ENCODE measurements at places on chromosomes 4 and X.

GRCh38 chrX:142576615-142577014, 371.5 kb upstream of the MAGEC2 start:
- DNase-seq = no peak

DNA sequence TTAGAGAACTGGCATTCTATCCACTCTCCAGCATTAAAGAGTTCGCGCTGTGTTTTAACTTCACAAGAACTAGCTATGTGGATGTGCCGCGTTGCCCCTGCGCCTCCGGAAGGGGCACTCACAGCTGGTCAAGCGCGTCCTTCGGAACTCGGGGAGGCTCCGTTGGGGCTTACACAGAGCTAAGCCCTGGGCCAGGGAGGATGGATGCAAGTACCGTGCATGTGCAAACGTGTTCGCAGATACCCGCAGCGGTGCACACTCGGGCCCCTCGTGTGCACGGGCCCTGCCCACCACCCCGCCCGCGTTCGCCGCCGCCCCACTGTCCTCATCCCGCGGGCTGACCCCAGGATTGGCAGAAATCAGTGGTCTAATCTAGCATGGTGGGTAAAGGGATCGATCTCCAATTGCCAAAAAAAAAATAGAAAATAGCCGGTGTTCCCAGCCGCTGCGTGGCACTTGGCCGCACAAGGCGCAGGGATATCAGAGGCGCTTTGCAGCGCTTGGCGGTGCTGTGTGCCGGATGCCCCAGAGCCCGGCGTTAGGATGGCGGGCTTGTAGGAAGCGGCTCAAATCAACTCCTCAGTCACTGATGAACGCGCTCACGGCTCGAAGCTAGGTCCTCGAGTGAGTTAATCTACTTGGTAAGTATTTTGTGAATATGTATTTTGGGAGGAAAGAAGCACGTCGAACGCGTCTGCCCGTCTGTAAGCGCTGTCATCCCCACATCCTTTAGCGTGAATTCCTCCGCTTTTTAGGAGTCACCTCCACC, 989 bp upstream of the PCDH10 start:
- no peak for DNase-seq

- DNase-seq = no peak
Measured at GRCh38 chr4:7506572-7506971, 71.8 kb upstream of the PSAPL1 start.

DNA sequence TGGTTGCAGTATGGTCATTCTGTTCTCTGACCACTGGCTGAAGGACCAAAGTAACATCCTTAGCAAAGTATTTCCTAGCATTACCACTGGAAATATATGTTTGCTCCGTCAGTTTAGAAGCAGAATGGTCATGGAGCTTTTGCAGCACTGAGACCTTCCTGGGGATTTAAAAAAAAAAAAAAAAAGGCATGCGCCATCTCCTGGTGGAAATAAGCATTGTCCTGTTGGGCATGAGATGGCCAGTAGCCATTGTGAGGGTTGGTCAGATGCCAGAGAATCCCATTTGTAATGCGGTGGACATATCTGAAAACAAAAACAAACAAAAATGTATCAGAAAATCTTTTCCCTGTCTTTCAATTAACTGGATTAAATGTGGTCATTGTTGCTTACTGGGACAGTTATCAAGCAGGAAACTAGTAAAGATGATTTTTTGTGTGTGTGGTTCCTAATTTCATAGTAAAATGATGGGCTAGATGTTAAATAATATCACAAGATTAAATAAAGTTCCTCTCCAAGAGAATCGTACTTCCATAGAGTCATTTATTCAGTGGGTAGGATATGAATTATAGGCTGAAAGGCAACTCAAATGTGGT, 139.6 kb downstream of the SOWAHB start:
- DNase-seq = peak; percentile 12

DNA sequence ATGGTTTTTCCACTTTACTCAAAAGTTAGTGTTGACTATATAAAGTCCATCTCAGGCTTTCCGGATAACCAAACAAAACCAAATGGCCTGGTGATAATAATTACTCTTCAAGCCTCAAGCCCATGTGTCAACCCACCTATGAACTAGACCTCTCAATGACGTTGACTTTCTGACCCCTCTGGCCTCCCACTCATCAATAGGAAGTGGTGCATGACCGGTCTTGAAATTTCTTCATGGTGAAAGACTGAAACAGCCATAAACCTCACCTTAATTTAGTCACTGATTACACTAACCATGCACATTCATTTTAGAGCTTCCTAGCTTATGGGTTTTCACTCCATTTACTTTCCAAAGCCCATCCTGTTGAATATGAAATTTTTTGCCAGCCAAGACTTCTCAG, 276.0 kb downstream of the KLHL13 start:
- no peak for DNase-seq

- DNase-seq = no peak
Measured at GRCh38 chr4:22802876-22803275, 110.1 kb downstream of the GBA3 start.

DNA sequence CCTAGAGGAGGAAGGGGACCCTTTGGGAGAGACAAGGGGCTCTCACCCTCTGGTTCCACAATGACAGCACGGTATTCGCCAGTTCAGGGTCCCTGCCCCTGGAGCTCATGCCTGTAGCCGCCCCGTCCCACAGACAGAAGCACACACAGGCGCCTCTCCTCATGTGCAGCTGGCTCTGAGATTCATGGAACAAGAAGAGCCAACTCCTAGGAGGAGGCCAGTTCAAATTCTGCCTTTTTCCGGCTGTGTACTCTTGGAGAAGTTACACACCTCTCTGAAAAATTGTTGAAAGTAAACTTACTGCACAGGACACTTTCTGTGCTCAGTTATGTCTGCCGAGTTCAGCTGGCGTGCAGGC, 15.3 kb downstream of the BLOC1S4 start:
- no peak for DNase-seq

DNA sequence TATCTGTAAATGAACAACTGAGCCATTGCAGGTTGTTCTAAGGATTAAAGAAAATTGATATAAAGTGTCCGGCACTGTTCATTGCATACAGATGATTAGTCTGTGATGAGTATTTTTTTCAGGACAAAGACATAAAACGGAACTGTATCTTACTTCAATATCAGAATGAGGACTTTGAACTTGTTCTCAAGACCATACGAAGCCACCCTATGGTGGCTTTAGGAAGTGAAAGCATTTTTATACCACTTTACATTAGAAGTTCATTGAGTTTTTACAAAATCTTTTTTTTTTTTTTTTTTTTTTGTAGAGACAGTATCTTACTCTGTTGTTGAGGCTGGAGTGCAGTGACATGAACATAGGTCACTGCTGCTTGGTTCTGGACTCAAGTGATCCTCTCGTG, 45.2 kb upstream of the TRIM2 start:
- DNase-seq = no peak

GRCh38 chr4:147761218-147761883, 29.5 kb downstream of the ARHGAP10 start:
- DNase-seq = no peak

- no peak for DNase-seq
Measured at GRCh38 chrX:41240509-41240908, 93.5 kb upstream of the DDX3X start.

GRCh38 chr4:98609934-98610333, 48.5 kb downstream of the TSPAN5 start:
- no peak for DNase-seq

DNA sequence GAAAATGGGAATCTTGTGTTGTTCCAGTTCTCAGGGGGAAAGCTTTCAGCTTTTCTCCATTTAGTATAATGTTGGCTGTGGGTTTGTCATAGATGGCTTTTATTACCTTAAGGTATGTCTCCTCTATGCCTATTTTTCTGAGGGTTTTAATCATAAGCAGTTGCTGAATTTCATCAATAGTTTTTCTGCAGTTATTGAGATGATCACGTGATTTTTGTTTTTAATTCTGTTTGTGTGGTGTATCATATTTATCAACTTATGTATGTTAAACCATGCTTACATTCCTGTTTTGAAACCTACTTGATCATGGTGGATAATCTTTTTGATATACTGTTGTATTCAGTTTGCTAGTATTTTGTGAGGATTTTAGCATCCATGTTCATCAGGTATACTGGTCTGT, 66.8 kb upstream of the CENPE start:
- DNase-seq = no peak

DNA sequence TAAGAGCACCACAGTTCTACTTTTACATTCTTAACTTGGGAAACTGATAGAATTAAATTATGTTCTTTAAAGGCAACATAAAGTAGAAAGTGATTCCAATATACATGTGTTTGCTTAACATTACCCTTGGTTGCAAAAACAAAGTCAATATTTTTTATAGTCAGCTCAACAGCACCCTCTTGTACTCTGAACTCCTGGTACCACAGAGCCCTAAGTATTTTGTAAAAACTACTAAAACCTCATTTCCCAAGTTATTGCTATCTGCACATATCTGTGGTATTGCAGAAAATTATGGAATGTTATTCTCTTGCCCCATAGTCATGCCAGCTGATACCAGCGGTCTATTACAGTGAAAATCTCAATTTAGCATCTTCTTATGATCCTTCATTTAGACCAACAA, 2.9 kb downstream of the KIF4A start:
- no peak for DNase-seq

DNA sequence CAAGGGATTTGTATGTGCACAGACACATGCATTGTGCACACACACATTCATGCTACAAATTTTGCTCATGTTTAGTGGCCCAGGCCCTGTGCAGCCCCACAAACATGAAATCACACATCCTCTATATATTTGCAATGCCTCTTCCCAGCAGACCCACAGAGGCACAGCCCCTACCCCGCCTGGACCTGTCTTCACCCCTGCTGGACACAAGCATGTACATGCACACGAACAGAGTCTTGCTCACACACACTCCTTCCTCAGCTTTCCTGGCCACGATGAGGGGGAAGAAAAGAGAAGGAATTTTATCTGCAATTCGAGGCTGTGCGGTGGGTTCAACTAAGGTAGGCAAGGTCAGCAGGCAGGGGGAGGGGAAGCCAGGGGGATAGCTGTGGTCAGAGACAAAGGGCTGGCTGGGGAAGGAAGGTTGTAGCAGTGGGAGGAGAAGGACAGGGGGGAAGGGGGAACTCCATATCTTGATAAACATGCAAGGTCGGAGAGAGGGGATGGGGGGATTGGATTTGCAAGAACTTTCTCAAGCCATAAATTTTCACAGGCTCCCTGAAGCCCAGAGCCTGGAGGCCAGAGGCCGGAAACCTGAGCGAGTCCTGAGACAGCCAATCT, 156.4 kb downstream of the EFNB1 start:
- no peak for DNase-seq

GRCh38 chrX:44433556-44433955, 90.1 kb upstream of the EFHC2 start:
- no peak for DNase-seq

GRCh38 chr4:79341893-79342653, 16.2 kb upstream of the NAA11 start:
- DNase-seq = no peak

- DNase-seq = no peak
Measured at GRCh38 chrX:123350226-123350625, 166.1 kb downstream of the GRIA3 start.

DNA sequence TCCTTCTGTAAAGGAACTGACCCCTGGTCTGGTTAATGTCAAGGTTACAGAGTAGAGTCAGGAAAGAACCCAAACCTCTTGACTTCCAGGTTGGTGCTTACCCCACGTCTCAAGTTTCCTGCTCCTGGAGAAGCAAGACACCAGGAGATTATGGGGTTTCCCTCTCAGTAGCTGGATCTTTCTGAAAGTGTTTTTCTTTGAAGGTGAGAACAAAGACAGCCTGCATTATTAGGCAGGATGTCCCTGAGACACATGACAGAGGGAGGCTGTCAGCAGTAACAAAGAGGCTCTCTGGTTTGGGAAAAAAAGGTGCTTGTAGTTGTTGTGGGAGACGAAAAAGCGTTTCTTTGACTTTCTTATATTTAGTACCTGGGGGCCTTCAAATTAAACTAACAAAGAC, 44.7 kb upstream of the IGFBP7 start:
- no peak for DNase-seq

GRCh38 chrX:40012039-40012867, 85.5 kb downstream of the BCOR start:
- DNase-seq = no peak

DNA sequence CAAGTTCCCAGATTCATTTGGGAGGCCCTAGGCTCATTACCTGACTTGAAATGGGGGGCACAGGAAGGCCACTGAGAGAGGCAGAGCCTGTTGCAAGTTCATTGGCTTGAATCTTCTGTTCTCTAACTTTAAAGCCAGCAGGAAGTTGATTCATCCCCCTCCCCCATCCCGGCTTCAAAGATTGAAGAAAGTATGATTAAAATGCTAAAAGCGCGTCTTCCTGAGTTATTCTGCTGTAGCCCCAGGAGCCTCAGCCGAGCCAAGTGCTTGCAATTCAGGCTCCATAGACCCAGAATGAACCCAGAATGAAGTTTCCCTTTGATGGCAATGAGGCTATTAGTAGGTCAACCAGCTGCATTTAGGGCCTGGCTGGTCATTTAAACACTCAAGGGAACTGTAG, 14.7 kb downstream of the CHST7 start:
- peak; percentile 88 for DNase-seq

DNA sequence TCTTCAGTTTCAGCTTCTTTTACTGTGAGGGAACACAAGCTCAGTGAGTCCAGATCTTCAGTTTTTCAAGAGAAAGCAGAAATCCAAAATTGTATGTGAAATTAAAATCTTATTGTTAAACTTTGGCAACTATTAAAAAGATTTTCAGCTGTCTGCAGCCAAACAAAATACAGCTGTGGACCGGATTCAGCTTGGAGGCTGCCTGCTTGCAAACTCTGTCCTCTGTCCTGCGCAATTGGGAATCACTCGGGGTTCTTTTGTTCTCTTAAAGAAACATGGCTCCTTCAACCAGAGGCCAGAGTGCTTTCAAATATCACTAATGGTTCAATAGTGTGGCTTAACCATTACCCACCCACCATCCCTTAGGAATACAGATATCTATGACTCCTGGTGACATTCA, 201.2 kb downstream of the CHIC2 start:
- DNase-seq = no peak

- no peak for DNase-seq
Measured at GRCh38 chr4:147328756-147329446, 152.0 kb upstream of the EDNRA start.

DNA sequence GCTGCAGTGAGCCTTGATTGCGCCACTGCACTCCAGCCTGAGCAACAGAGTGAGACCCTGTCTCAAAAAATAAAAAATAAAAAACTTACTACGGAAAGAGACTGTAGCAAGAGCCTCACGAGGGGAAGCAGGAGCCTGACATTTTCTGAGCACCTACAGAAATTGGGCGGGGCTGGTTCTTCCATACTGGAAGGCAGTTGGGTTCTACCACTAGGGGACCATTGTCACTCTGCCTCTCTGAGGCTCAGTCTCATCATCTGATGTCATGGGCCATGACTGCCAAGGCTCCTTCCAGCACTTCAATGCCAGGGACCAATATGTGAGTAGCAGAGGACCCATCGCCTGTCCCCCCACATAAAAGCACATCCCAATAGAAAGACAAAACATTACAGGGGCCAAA, 8.2 kb downstream of the SH3KBP1 start:
- DNase-seq = no peak

All from thymus (tissue), 14 donors.